ENCODE measurements at places on chromosomes 3 and 15.

DNA sequence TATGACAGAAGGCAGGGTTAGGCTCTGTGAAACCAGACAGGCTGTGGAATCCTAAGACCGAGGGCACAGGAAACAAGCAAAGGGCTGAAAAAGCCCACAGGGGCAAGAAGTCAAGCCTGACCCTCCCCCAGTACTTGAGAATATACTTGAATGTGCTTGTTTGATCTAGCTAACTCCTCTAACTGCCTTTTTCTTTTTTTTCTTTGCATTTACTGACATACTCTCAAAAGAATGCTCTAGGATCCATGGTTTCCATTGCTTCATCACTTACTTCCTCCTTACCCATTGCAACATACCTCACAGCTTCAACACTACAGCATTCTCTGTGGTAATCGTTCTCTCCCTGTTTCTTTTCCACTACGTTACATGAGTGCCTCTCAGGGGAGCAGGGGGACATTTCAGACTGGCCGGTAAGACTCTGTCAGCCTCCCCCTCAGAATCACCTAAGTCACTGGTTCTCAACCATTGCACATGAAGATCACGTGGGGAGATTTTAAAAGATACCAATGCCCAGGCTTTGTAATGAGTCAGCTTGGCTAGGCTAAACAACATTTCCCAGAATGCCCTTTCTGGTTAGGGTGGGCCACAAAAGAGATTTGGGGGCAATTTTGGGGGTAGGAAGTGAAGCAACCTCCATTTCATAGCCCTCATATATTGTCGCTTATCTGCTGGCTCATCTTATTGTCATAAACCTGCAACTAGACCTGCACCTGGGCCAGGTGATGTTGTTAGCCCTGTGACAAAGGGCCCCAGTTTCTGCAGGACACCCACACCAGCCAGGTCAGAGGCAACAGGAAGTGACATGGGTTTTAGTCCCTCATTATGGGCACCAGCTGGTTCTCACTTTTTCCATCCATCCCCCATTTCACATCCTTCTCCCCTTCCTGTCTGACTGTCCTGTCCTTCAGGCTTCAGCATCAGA lies 24.6 kb upstream of the RSL24D1 start:
- no peak for DNase-seq

- no peak for DNase-seq
Observed at GRCh38 chr15:54289590-54290136, 311.4 kb downstream of the UNC13C start.

DNA sequence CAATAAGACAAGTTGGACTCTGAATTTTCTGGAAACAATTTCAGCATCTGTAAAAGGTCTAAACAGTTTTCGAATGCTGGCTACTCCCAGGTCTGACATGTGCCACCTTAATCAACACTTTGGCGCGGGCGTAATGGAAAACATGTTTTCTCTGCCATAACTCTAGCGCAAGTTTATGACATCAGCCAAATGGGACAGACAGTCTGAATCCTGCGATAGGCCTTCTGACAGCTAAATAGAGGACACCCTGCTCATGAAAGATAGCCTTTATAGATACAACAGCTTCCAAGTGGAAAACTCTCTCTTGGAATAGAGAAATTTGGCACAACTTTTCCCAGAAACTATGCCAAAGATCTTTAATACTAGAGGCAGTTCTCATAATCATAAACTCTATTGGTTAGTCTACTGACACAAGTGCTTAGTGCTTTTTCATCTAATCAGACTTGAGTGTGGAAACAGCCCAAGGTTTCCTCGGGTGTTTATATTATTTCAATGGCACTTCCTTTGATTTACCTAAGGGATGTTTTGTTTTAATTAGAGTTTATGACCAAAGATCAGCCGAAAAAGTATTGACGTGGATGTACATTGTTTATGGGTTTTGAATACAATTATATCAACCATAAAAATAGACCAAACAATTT lies 120.1 kb upstream of the DPH6 start:
- DNase-seq: no peak

DNA sequence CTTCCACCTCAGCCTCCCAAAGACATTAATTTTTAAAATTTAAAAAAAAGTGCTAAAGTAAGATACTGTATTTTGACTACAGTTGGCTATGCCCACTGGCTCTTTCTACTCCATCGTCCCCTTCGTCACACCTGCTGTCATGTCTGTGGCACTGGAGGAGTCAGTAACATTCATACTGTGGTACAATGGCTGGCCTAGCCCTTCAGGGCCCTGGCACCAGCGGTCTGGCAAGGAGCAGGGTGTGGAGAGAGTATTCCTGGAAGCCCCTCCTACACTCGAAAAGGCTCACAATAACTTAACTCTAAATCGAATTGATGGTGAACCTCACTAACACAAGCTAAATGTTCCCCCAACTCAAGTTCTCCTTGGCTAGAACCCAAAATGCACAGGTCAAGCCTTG lies 89.7 kb upstream of the RASGRF1 start:
- DNase-seq: no peak

DNA sequence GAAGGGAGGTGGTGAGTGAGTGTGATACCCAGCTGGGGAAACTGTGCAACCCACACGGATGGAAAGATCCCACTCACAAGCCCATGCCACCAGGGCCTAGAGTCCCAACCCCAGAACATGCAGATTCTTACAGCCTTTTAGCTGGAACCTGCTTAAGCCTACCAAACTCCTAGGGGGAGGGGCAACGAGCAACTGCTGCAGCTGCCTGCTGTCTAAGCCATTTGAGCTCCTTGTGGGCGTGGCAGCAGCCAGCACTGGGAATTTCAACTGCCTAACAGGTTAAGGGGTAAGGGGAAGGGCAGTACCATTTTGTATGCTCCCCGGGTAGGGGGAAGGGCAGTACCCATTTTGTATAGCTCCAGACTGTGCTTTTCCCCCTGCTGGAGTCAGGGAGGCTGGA lies 673.2 kb upstream of the BCHE start:
- DNase-seq: peak; percentile 27

DNA sequence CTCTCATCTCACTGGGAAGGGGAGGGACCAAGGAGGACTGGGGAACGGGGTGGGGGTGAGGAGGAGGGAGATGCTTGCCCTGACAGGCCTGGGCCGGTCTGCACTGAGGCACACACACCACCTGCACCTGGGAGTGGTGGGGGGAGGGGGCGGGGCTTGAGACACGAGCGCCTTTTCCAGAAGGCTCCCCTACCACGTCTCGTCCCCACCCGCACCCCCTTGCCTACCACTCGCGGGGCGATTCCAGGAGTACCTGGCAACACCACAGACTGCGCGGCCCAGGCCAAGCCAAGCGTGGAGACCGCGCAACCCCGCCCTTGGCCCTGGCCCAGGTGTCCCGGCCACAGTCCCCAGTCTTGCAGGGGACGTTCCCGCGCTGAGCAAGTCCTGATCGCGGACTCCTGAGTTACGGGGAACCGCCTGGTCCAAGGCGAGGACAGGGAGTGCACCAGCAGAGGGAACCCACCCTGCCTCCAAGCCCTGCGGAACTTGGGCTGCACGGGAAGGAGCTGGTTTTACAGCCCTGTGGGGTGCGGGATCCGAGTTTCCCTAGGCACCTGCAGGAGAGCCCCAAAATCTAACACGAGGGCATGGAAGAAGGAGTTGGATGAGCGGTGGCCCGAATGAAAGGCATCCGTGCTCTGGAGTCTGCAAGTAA lies 68.1 kb upstream of the SH3GL3 start:
- no peak for DNase-seq

DNA sequence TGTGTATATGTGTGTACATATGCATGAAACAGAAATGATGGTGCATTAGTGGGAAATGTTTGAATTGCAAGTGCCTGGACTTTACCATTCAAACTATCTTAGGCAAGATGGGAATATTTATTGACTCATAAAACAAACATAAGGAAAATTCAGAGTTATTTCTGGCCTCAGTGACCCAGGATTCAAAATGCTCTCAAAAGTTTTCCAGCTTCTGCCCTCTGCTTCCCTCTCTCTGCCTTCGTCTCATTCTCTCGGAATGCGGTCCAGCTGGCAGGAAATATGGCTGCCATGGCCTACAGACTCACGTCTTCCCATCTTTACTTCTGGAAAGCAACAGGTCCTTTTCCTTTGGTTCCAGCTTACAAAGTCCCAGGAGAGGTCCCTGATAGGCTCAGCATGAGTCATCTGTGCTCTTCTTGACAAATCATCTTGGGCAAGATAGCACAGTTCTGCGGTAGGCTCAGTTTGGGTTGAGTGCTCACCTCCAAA lies 8.7 kb upstream of the ZNF774 start:
- DNase-seq: no peak

DNA sequence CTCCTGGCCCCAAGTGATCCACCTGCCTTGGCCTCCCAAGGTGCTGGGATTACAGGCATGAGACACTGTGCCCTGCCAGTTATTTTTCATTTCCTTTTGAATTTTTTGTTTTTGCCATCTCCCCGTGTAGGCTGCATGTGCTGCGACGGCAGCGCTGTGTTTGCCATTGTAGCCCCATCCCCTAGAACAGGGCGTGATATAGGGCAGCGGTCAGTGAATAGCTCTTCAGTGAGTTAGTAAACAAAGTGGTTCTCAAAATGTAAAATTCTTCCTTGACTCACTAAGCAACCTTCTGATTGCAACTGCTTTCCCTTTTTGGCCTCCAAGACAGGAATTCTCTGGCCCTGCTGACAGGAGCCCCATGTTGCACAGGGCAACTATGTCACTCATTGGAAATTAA lies 138.1 kb upstream of the CTDSPL start:
- DNase-seq: no peak

DNA sequence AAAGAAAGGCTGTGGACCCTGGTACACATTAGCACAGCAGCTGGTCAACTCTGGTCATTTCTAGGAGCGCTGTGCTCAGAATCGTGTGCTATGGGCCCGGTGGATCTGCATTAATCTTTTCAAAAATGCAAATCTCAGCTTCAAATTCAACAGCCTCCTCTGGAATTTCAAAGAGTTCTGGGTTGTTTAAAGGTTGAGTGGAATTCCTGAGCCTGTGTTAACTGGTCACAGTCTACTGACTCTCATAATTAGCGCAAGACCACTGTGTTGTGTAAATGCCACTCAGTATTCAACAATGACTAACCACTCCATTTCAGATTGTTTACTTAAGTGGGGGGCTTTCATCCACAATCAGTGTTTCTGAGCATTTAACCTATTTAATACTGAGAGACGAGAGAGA lies 2.7 kb upstream of the ARNT2 start:
- no peak for DNase-seq

DNA sequence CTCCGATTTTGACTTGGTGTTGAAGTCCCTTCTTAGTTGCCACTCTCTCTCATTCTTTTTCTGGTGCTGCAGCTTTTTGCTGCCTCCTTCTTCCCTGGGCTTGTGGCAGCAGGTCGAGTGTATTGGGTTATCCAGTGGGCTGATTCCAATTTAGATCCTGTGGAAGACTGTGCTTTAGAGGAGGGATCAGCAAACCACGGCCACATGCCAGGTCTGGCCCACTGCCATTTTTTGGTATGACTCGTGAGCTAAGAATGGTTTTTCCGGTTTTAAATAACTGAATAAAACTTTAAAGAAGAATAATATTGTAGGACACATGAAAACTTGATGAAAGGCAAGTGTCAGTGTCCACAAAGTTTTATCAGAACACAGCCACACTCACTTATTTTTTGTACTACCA lies 330.5 kb downstream of the ROBO2 start:
- no peak for DNase-seq

- no peak for DNase-seq
Observed at GRCh38 chr3:127858937-127859336, 36.6 kb upstream of the MGLL start.

DNA sequence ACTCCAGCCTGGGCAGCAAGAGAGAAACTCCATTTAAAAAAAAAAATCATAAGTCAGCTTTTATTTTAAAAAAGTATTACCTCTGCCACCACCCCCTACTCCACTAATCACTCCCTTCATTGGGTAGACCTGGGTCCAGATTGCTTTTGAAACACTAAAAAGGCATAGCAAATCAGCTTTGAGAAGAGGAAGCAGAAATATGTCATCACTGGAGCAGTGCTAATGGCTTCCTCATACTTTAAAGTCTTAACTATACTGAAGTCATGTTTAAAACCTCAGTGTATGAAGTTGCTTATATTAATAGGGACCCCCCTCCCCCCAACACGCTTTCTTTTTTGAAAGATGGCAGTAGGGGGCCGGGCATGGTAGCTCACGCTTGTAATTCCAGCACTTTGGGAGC lies 1.0 kb upstream of the HTR3D start:
- DNase-seq: no peak

DNA sequence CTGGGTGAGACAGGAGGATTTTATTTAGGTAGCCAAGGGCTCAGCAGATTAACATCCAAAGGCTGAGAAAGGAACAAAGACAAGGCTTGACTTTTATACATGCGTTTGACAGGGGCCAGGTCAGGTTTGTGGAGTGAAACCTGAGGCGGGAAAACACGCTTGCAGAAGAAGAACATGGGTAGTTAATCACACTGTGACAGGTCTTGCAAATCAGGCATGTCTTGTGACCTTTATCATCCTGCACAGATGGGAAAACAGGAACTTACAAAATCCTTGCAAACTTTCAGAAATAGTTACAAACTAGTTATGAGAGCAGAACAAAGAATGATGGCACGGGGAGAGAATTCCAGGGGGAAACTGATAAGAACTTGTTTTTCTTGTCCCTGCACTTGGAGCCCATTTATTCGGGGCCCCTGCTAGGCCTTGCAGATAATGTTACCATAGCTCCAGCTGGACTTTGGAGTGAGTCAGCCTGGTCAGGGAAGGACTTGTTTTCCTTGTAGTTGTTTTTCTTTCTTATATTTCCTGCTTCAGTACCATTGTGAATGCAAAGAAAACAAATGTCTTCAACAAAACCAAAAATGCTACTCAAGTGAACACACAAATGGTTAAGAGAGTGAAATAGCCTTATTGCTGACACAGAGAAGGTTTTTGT lies 965.9 kb upstream of the ROBO1 start:
- DNase-seq: peak; percentile 12

DNA sequence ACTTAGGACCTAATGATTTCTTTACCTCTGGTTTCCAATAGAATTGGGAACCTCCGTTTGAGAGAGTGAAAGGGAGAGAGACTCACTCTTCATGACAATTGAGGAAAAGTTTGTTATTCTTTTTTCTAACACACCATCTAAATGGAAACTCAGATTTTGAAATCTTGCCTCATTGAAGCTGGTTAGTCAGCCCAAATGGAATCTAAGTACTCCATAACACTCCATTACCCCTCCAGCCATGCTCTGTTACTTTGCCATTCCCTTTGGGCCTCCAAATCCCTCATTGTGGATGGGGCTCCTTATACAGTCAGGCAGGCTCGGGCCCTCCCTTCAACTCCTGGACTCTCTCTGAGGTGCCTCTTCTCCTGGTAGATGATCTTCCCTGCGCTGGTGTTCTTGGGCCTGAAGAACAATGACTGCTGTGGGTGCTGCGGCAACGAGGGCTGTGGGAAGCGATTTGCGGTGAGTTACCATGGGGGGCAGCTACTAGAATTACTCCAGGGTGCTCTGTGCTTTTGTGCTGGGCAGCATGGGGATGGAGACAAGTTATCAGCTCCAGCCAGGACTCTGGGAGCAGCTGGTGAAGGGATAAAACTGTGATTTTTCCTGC lies 1.1 kb downstream of the TM4SF4 start:
- DNase-seq: no peak

DNA sequence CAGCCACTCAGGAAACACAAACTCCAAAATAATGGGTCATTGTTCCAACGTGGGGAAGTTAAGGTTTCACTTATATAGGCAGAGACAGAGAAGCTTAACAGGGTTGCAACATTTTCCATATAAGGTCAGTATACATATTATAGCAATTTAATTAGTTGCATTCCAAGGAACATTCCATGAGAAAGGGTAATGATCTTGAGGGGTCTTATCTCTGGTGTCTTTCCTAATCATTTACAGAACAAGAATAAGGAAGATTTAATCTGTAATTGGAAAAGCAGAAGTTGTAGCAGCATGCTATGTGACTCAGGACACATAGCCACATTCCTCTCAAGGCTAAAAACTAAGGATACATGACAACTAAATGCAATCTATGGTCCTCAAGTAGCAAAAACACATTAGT lies 4.9 kb downstream of the MNS1 start:
- DNase-seq: no peak

- DNase-seq: no peak
Observed at GRCh38 chr3:106379251-106379750, 510.5 kb upstream of the CBLB start.

Data from nephron progenitor cell (in vitro differentiated cells).